Testis (tissue), 5 donors: ENCODE measurements at places on chromosomes 3 and 15. TPM values are rescaled to one million over a fixed set of nuclear protein-coding genes. Genes with fewer than 3 reads are reported as not detected.

PLCB2 gene
- 13.6 TPM for polyA plus RNA-seq

GRCh38 chr15:70281811-70282307 lies 184.1 kb upstream of the TLE3 start:
- DNase-seq = no peak

DNA sequence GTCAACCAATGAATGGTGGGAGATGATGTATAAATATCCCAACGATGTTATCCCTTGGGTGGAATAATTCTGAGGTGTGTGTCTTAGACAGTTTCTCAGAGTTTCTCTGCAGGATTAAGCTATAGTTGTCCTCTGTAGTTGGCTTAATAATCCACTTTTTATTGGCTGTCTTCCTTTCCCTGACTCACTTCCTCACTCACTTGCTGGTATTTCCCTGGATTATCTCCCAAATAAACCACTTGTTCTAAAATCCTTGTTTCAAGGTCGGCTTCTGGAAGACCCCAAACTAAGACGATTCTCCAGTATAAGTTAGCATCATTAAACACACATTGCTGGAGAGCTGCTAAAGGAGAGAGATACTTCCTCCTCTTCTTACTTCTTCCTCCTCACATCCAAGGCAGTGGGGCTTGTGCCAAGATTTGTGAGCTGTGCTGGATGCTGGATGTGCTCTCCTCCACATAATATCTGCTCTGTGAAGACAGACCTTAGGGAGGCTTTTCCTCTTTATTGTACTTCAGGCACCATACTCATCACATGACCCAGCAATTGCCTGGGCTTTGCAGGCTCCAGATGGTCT lies 22.5 kb upstream of the ROPN1 start:
- no peak for DNase-seq

DNA sequence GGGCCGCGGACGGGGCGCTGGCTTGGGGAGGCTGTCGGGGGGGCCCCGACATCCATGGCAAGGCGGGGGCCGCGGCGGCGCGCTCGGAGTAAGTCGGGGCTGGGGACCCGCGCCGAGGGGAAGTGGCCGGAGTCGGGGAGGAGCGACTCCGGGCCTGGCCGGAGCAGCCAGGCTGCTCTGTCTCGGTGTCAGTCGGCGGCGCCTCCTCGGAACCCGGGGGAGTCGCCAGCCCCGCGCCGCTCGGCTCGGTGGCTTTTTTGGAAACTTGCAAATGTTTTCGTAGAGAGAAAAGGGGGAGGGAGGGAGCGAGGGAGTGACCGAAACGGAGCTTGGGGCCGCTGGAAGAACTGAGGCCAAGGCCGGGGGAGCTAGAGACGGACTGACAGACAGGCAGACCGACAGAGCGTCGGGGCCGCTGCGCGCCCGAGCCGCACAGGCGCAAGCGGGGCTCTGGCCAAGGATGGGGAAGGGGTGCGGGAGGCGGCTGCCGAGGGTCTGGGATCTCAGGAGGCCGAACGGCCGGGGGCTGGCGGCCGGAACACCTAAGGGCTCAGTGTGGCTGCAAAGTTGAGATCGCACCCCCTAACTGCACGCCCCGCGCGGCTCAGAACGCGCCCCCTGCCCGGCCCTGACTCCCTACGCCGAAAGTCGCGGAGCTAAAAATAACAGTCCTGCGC lies 5.0 kb downstream of the PTH1R start:
- DNase-seq = no peak

DNA sequence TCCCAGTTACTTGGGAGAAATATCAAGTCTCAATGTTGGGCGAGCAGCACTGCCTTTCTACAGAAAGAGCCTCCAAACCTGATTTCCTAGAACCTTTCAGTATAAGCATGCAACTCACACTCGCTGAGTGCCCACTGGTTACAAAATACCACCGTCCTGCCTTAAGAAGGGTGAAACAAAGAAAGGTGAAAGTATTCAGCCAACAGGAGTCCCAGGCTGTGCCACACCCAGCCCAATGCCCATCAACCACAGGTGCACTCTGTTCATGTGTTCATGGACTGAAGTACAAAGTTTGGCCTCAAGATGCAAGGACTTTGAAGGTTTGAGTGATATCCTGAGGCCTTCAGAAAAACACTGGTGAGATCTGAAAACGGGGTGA lies 34.0 kb downstream of the IL17RD start:
- no peak for DNase-seq

GRCh38 chr15:56124391-56124790 lies 119.3 kb downstream of the RFX7 start:
- DNase-seq = no peak

GRCh38 chr3:115706311-115706829 lies 83.1 kb downstream of the GAP43 start:
- no peak for DNase-seq
